Left lobe of liver (tissue), 2 donors: ENCODE measurements at places on chromosomes 1 and 21.

DNA sequence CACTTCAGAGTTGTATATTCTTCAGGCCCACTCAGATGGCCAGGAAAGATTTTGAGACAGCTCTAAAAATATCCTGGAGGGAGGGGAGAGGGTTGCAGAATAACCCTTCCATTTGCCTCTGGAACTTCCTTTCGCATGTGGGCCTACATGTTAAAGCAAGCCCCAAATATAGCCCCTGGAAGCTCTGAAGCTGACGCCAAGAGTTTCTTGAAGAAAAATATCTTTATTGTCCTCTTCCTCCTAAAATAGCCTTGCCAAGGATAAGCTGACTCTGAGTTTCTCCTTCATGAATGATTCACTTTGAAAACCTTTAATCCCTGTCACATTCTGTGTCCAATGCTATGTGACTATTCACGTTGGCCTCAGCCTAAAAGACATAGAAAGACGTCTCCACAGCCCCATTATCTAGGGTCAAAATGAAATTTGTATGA, 6.4 kb downstream of the C1orf116 start:
- DNase-seq = no peak

DNA sequence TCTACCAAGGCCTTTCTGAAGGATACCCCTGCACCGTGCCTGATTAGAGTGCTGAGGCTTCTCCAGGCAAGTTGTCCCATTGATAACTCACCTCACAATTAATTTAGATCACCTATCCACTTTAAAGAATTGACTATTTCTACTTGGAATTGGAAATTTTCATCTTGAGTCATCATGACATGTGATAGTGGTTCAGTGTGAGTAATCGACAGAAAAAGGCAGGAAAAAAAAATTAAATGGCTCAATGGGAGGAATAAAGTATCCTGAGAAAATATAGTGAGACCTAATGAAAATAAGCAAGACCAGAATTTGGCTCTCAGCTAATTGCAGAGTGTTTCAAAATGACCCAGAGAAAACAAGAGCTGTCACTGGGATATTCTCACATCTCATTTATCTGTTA, 222.4 kb upstream of the C8B start:
- DNase-seq = no peak

DNA sequence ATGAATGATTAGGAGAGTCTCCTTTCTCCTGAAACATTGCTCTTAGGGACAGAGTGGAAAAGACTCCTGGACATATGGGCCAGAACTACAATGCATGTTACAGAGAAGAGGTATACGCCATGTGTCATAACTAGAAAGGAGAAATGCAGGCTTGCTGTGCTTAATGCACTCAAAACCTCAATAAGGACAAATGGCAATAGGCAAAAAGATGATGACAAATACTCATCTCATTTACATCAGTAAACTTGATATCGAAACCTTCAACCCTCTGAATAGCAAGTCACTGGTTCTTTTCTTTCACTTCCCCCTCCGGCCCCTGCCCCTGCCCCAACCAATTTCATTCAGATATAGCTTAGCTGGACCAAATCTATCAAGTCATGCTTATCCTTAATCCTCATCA, 1.9 kb upstream of the GPR88 start:
- no peak for DNase-seq

GRCh38 chr1:99782397-99782796, 16.0 kb upstream of the FRRS1 start:
- DNase-seq = no peak

GRCh38 chr1:85128316-85128715, 72.5 kb downstream of the SYDE2 start:
- DNase-seq = no peak

DNA sequence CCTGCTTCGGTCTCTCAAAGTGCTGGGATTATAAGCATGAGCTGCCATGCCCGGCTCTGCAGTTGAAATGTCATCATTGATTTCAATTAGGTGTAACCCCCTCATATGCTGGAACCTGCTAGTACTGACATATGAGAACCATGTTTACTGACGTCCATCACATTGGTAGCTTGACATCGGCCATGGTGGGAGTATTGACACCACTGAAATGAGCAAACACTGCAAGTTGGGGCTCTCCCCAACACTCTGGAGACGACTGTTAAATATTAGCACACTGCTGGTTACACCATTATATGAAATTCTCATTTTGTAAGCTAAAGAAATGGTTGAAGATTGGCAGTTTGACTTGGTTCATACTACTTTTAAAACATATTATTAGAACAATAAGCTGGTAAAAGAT, 63.7 kb downstream of the CNST start:
- DNase-seq = no peak

DNA sequence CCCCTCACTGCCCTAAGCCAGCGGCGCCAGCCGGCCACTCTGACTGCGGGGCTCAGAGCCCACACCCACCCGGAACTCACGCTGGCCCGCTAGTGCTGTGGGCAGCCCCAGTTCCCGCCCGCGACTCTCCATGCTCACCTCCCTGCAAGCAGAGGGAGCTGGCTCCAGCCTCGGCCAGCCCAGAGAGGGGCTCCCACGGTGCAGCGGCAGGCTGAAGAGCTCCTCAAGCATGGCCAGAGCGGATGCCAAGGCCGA, 41.5 kb downstream of the SLC2A1 start:
- peak; percentile 39 for DNase-seq

- DNase-seq = no peak
These were observed 6.7 kb upstream of the CTSS start for GRCh38 chr1:150772326-150772725.

DNA sequence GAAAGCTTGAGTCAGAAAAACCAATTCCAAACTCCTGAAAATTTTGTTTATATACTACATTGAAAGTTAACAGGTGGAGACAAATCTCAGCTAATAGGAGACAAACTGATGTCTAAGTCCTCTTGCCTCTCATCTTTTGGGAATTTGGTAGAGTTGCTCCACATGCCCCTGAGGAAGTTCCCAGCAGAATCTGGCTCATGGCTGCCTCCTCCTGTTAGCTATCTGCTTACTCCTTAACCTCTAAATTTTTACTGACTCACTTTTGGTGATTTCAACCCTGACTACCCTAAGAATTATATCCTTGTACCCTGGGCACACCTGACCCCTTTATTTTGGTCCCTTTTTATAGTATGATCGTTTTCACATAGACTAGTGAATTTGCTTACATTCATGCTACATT, 633.7 kb upstream of the USP24 start:
- DNase-seq = no peak

- DNase-seq = no peak
These were observed 23.1 kb downstream of the CLDN14 start for GRCh38 chr21:36456729-36457414.

- no peak for DNase-seq
These were observed 1.6 kb downstream of the RAB4A start for GRCh38 chr1:229272164-229273158.

DNA sequence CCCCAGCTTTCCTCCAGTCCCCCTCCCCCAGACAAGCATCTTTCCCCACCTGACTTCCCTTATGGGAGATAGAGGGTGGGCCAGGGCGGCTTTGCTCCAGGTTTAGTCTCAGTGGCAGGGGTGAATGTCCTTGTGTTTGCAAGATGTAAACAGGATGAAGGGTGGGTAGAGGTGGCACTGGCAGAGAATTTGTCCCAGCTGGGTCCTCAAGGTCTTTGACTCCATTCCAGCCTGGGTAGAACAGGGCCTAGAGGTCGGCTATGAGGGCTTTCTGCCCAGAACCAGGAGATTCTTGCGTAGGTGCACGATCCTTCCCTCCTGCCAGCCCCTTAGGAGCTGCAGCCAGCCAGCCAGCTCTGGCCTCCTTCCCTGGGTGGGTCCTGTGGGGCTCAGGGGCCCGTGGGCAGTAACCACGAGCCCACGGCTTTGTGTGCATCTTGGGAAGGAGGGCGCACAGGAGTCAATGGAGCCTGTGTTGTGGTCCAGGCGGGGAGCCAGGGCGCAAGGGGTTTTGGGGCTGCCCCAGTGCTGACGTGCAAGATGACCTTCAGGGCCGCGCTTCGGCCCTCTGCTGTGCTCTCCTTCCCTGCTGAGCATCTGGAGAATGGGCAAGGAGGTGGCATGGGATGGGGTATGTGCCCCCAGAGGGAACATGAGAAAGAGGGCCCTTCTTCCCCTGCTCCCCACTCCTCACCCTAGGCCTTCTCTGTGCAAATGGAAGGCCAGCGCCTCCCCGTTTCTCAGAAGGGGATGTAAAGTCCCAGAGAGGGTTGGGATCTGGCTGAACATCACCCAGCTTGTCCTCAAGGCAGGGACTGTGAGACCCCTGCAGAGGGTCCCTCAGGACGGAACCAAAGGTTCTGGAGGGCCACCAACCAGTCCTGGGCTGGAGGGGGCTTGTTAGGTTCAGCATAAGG, 15.7 kb downstream of the POU3F1 start:
- no peak for DNase-seq

GRCh38 chr21:31103163-31103562, 64.9 kb upstream of the KRTAP19-8 start:
- DNase-seq = no peak

DNA sequence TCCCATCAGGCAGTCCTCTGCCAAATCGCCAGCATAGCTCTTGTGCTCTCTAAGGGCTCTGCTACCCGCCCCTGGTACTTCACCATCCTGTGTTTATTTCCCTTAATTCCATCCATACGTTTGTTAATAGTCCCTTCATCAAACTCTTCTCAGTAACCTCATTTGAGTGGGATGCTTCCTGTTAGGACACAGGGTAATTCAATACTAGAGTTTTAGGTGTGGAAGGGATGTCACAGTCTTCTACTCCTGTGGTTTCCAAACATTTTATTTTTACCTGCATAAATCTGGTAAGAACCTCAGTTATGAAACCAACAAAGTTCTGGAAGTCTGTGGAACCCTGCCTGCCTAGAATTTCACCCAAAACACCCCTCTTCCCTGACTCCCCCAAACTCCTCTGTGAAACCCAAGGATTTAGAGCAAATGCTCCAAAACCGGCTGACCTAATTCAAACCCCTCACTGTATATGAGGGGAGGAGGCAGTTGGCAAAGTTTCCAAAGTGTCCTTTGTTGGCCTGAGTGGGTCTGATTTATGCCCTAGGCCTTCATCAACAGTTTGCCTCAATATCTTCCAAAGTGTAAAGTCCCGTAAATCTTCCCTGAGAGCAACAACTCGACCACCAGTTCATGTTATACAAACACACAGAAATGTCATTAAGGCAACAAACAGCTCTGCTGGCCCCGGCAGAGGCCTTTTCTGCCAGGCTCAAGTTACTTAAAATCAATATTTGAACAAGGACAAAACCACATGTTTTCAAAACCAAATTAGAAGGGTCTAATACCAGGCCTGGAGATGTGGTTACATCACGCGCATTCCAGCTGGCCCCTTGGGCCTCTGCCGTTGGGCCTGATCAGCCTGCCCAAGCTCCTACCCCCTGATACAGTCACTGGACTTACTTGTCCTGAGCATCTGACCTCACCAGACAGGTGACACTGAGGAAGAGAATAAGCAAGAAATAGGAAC, 82.4 kb upstream of the FGGY start:
- peak; percentile 77 for DNase-seq

DNA sequence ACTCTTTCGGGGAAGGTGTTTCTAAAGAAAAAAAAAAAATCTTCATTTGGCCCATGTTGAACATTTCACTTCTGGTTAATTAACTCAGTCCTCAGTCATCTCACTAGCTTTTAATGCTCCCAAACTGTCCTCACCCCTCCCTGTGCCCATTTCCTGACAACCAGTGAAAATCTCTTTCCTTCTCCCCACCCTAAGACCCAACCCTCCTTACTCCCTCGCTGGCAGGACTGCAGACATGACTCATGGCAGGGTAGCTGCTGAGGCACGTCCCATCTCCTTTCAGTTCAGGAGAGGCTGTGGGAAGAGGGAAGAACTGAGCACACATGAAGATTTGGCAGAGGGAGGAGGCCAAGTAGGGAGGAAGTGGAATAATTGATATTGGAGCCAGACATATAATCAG, 12.6 kb downstream of the PKP1 start:
- DNase-seq = no peak

- no peak for DNase-seq
These were observed 410.6 kb upstream of the NR5A2 start for GRCh38 chr1:199616947-199617346.

- no peak for DNase-seq
These were observed 101.7 kb downstream of the HUNK start for GRCh38 chr21:31974454-31974985.

GRCh38 chr1:165641231-165641987, 10.4 kb downstream of the MGST3 start:
- no peak for DNase-seq

GRCh38 chr1:17852383-17852782, 97.2 kb downstream of the ACTL8 start:
- no peak for DNase-seq

- DNase-seq = no peak
These were observed 31.4 kb downstream of the CLCA1 start for GRCh38 chr1:86499987-86500593.

GRCh38 chr1:213993929-213994328, 6.2 kb downstream of the PROX1 start:
- no peak for DNase-seq

GRCh38 chr1:2322581-2323211, 68.7 kb downstream of the MORN1 start:
- no peak for DNase-seq

GRCh38 chr1:232132572-232132971, 497.4 kb downstream of the SIPA1L2 start:
- DNase-seq = no peak

DNA sequence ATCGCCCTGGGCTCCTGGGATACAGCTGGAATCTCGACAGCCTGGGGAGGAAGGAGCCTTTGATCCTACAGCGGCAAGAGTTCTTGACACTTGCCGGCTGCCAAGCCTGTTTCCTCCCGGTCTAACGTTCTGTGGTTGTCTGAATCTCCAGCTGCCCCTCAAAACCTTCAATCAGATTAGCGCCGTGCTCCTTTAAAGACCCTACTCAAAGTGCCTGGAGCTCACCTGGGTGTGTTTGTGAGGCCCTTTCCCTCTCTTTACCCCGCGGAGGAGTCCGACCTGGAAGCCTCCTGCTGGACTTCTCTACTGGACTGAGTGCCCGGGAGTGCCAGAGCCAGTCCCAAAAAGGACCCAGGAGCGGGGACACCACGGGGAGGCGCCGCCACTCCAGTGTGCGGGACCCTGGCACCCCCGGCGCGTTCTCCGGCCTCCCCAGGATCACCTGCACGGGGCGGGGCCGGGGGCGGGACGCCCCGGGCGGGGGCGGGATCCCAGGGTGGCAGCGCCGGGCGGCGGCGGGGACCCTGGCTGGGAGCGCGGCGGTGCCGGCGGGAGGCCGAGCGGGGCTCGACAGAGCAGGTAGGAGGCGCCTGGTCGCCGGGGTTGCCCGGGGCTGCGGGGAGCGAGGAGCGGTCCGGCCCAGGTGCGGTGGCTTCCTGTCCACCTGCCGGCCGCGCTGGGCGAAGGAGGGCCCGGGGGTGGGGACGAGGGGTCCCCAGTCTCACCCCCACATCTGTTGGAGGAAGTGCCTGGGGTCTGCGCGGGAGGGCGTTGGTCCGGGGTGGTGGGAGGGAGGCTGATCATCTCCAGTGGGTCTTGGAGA, at the start of gene NCMAP:
Gene NCMAP (plus strand): TSS at position 497 of the 823 bp plus-strand sequence. CDS start 39,344 bp downstream, outside the sequence.
- peak; percentile 80 for DNase-seq
